ENCODE measurements at places on chromosomes 5 and 9.

- DNase-seq: no peak
These were observed 150.1 kb downstream of the BNC2 start for GRCh38 chr9:16720386-16720785.

- peak; percentile 26 for DNase-seq
These were observed 1.3 kb downstream of the DENND1A start for GRCh38 chr9:123928533-123929176.

DNA sequence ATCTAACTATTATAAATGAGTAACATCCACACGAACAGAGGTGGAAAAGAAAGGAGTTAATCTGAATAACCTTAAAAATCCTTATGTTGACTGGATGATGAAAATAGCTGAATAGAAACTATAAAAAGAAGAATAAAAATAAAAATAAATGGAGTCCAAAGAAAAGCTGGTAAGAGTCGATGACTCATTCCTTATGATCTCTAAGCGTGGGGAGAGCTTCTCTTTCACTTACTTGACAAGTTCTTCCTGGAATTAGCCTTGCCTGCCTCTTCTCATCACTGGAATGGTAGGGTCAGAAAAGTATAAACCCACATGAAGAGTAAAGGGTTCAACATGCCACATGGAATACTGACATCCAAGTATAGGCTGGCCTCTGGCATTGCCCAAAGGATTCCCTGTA is 477.0 kb upstream of the RGMB start:
- no peak for DNase-seq

DNA sequence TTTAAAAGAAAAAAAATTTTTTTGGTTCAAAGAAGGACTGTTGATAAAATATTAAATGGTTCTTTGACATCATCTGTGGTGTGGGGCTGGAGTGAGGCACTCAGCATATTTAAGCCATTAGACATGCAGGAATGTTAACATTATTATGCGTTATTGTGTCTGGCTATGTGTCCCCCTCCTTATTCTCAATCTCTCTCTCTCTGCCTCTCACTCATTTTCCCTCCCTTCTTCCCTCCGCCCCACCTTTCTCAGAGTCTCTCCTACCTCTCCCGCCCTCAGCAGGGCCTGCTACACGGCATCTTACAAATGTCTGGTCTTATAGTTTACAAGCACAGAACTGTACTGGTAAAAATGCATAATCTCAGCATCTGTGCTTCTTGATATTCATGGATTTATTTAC is 287.8 kb upstream of the TMEM161B start:
- DNase-seq: no peak

GRCh38 chr5:109589986-109590385 is 99.7 kb upstream of the MAN2A1 start:
- no peak for DNase-seq

GRCh38 chr5:146781157-146781556 is 97.4 kb downstream of the PPP2R2B start:
- DNase-seq: no peak

- no peak for DNase-seq
These were observed 102.0 kb upstream of the CDH6 start for GRCh38 chr5:31091501-31091900.

GRCh38 chr9:86322973-86323644 is 31.1 kb downstream of the TUT7 start:
- DNase-seq: no peak

DNA sequence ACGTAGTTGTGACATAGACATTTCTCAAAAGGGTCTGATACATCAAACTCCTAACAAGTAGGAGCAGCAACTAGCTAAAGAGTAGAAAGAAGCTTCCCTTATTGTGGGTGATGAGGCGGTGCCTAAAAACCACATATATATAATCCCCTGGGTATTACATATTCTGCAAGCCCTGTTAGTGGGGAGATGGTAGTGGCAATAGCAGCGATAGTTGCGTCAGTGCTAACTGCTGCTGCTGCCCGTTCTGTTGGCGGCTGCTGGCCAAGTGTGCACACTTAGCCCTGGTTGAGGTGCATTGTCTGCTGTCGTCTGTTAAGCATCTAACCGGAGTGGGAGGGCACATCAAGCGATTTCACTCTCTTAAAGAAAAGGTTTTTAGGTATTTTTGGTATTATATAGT is 35.8 kb downstream of the VLDLR start:
- DNase-seq: no peak

GRCh38 chr9:136146126-136147037 is 27.7 kb upstream of the TMEM250 start:
- DNase-seq: no peak

Measured in adrenal gland (tissue), 19 donors.